Thymus (tissue), 14 donors: ENCODE measurements at places on chromosomes 12 and 14.

- DNase-seq, result no peak
These were observed 65.4 kb upstream of the RFLNA start for GRCh38 chr12:124229520-124229919.

GRCh38 chr14:58633831-58634230 lies 3.9 kb upstream of the DACT1 start:
- DNase-seq, result no peak

- no peak for DNase-seq
These were observed 78.7 kb downstream of the GALNT9 start for GRCh38 chr12:132250707-132251106.

GRCh38 chr12:19138551-19138950 lies 9.0 kb downstream of the PLEKHA5 start:
- no peak for DNase-seq

DNA sequence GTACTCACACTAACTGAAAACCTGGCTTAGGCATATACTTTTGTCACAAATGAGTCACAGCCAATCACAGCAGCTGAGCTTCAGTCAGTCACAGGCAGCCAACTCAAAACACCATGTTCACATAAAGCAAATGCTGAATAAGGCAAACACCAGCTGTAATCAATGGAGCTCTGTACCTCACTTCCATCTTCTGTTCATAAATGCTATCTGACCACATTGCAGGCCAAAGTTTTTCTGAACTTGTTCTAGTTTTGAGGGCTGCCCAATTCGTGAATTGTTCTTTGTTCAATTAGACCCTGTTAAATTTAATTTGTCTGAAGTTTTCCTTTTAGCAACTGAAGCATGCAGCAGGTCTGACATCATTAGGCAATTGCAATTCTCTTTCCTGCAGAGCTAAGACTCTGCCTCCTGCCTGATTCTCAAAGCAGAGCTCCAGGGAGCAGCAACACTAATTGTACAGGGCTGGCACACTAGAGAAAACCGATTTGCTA lies 129.9 kb downstream of the WIF1 start:
- no peak for DNase-seq

- DNase-seq, result no peak
These were observed 308.2 kb upstream of the FBXO33 start for GRCh38 chr14:39740454-39740853.

DNA sequence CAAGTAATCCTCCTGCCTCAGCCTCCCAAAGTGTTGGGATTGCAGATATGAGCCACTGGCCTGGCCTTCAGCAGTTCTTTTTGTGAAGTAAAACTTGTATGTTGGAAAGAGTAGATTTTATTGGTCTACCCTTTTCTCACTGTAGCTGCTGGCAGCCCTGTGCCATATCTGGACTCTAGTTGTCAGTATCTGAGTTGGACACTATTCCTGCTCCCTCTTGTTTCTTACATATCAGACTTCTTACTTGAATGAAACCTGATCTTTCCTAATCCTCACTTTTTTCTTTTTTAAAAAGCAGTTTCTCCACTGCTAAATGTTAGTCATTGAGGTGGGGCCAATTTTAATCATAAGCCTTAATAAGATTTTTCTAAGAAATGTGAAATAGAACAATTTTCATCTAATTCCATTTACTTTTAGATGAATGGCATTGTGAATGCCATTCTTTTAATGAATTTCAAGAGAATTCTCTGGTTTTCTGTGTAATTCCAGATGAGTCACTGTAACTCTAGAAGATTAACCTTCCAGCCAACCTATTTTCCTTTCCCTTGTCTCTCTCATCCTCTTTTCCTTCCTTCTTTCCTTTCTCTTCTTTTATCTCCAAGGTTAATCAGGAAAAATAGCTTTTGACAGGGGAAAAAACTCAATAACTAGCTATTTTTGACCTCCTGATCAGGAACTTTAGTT lies 88.7 kb downstream of the APAF1 start:
- DNase-seq, result no peak

GRCh38 chr12:92574051-92574783 lies 128.6 kb upstream of the PLEKHG7 start:
- no peak for DNase-seq

DNA sequence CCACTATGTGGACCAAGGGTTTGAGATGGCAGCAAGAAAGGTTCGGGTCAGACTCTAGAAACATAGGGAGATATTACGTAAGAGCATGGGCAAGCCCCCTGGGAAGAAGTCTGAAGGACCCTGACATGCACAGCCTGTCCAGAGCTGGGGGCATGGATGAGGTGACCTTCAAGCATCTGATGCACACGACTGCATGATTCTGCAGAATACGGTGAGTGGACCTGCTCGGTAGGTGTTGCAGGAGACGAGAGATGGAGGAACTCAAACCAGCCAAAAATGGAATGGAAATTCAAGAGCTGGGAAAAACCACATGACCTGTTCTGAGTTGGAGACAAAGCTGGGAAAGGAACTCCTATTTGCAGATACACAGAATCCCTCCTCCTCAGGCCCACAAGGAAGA lies 43.6 kb downstream of the ANO2 start:
- no peak for DNase-seq

- no peak for DNase-seq
These were observed 7.2 kb downstream of the HSP90AA1 start for GRCh38 chr14:102079700-102079979.

DNA sequence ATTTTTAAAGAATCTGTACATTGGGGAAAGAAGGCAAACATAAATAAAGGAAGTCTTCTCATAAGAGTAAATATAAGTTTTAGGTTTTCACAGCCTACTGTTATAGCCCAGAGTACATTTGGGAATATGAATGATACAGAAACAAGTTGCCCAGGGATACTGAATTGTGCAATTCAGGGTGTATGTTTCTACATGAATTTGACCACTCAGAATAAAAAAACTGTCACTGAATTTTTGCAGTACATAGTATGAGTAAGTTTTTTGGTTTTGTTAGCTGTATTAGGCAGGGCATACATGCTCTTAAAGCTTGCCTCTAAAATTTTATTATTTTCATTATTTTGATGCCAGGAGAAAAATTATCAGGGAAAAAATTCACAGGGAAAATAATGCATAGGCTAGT lies 6.6 kb upstream of the PCNX4 start:
- no peak for DNase-seq

GRCh38 chr12:52216807-52217206 lies 16.2 kb upstream of the KRT7 start:
- no peak for DNase-seq

DNA sequence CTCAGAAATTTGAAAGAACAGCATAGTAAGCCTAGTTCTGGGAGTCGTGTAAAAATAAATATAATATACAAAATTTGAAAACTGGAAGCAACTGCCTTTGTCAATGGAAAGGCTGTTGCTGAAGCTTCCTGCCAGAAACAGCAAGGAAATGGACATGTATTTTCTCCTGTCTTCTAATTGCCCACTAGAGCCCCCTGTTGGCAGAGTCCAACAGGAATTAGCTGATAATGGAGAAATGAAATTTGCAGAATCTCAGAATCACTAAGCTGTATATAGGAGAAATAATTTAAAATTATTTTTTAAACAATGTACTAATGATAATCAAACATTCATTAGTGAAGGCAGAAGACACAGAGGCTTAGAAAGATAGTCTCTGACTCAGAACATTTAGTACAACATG lies 414.8 kb downstream of the SLC6A15 start:
- no peak for DNase-seq

- DNase-seq, result peak; percentile 59
These were observed 98.2 kb downstream of the SNAPC1 start for GRCh38 chr14:61860294-61860918.

- no peak for DNase-seq
These were observed 37.5 kb upstream of the SLC2A3 start for GRCh38 chr12:7973457-7973825.

DNA sequence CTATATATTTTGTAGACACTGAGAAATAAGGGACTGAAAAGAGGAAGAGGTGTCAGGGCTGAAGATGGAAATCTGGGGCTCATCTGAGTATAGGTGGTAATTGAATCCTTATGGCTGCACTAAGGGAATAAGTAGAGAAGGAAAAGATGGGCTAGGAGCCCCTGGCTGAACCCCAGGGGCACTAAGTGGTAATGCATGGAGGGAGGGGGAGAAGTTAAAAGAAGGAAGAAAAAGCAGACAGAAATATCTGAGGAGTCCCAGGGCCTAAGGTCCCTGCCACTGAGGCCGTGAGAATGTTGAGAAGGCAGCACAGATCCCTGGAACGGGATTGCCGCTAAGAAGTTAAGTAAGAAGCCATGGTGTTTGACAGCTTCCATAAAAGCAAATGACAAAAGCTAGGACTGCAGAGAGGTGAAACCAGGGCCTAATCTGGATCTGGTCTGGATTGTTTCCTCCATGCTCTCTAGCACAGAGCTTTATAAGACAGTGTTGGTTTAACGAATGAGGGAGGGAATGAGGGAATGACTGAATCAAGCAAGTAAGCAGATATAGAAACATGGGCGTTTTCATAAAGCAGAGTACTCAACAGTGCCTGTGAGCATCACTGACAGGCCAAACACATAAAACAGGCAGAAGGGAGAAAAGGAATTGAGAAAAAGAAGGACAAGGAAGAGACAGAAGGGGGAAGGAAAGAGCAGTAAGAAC lies 92.9 kb downstream of the HMGA2 start:
- no peak for DNase-seq

- DNase-seq, result peak; percentile 1
These were observed 589.3 kb upstream of the TMEM132C start for GRCh38 chr12:127677537-127678131.

GRCh38 chr12:26250801-26251200 lies 55.4 kb downstream of the SSPN start:
- DNase-seq, result no peak

DNA sequence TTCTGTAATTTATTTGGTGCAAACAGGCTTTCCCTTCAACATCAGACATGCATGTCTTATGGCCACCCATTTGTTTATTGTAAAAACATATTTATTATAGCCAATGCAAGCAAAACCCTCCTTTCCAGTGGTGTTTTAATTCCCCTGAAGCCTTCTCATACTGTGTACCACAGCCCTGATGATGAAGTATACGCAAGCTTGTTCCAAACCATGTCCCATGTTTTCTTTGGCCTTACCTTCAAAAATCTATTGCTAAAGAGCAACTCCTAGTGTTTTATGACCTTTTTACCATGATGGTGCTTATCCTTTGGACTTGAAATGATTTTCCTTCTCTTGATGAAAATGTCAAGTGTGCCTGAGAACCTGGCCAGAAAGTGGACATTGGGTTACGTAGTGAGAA lies 85.9 kb upstream of the CCDC91 start:
- DNase-seq, result no peak

DNA sequence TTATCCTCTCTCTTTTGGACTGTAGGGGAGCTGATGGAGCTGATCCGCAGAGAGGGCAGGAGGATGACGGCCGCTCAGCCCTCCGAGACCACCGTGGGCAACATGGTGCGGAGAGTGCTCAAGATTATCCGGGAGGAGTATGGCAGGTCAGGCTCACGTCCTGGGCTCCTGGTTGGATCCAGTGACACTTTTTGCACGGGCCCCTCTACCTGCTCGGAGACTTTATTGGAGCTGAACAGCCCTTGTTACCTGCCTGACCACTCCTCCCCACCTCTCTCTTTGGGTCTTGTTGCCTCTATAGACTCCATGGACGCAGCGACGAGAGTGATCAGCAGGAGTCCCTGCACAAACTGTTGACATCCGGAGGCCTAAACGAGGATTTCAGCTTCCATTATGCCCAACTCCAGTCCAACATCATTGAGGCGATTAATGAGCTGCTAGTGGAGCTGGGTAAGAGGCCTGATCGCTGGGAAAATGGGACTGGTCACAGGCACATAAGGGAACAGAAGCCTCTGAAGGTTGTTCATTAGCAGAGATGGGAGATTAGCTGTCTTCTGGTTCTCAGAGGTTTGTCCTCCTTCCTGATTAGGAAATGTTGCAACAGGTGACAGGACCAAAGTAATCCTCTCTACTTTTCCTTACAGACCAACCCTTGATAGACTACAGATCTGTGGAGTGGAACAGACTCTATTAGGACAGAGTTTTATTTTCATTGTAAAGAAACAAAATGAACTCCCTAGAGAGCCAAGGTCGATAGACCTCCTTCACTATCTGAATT lies 718 bp downstream of the EIF2B2 start:
- no peak for DNase-seq

GRCh38 chr12:32761716-32762115 lies 6.0 kb upstream of the YARS2 start:
- no peak for DNase-seq

- DNase-seq, result no peak
These were observed 27.6 kb downstream of the TDP1 start for GRCh38 chr14:89983375-89983774.

- no peak for DNase-seq
These were observed 117.3 kb upstream of the OVCH1 start for GRCh38 chr12:29614694-29615325.

GRCh38 chr12:132167611-132168310 lies 23.5 kb downstream of the NOC4L start:
- no peak for DNase-seq

GRCh38 chr14:81187832-81188522 lies 32.8 kb downstream of the GTF2A1 start:
- no peak for DNase-seq
